ENCODE measurements at places on chromosomes 3 and 15.
A peak's percentile ranks its signal among the peaks of the same experiment; 100 is the strongest.

DNA sequence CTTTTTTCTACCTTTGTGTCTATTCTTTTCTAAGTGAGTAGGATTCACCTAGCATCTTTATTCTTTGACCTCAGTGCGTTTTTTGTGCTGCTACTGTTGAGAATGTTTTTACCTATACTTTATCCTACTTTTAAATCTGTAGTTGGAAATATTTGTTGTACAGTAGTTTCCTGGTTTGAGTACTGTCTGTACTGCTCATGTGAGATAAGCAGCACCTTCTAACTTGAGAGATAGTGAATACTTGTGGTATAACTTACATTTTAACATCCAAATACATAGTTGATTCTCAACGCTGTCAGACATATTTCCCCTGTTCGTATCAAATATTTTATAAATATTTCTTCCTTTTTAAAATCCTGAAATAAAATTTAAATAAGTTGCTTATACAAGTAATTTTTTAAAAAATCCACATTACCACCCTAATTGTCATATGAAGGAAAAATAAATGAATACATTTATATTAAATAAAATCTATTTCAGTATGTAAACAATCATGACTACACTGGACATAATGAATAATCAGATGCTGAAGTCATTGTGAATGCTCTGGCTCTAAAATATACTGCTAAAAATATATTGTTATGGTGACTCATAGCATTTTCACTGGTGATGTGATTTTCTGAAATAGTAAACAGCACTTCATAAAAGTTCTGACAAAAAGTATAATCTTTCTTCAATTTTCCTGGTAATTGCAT is 17.4 kb downstream of the ATP11B start:
- DNase-seq: no peak

- no peak for DNase-seq
Observed at GRCh38 chr3:129692743-129693142, 86.3 kb upstream of the PLXND1 start.

DNA sequence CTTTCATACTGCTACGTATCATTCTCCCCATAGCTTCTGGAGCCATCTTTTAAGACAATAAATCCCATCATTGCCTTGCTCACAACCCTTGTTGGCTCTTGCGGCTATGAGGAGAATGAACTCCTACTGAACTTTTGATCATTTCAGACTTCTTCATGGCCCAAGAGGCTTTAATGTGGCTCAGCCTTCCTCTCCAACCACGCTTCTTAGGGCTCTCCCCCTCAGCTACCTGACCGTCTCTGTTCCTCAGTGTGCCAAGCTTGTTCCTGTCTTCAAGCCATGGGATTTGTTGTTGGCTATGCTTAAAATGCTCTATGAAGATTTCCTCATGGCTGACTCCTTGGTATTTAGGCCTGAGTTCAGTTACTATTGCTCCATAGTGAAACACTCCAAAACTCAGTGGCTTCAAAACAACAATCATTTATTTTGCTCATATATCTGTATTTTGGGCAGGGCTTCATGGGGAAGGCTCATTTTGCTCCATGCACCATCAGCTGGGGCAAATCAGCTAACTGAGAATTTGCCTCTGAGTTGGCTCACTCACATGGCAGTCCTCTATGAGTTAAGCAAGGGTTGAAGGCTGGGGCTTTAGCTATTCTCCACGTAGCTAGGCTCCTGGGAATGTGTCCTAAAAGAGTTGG is 47.5 kb downstream of the FOXL2 start:
- DNase-seq: no peak

GRCh38 chr3:169509359-169509758 is 154.2 kb downstream of the MECOM start:
- no peak for DNase-seq

- no peak for DNase-seq
Observed at GRCh38 chr3:22373182-22373581, 622.2 kb upstream of the ZNF385D start.

- DNase-seq: peak; percentile 5
Observed at GRCh38 chr15:51162865-51163762, 68.4 kb upstream of the TNFAIP8L3 start.

DNA sequence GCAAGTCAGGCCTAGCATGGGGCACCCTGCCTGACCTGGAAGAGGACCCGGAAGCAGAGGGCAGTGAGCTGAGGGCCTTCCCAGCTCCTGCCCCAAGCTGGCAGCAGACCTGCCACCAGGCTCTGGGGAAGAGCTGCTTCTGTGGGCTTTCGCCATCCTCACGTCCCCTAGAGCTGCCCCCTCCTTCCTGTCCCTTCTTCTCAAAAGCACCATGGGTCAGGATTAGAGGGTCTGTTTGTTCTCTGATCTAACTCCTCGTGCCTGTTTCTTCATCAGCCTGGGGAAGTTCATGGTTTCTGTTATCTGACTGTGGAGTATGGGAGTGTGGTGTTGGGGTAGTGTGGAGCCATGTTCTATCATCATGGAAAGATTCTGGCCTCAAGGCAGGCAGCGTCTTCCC is 58.4 kb upstream of the POLG start:
- no peak for DNase-seq

GRCh38 chr3:2268779-2269178 is 170.1 kb downstream of the CNTN4 start:
- no peak for DNase-seq

GRCh38 chr3:14223595-14223994 is 45.0 kb downstream of the LSM3 start:
- DNase-seq: no peak

DNA sequence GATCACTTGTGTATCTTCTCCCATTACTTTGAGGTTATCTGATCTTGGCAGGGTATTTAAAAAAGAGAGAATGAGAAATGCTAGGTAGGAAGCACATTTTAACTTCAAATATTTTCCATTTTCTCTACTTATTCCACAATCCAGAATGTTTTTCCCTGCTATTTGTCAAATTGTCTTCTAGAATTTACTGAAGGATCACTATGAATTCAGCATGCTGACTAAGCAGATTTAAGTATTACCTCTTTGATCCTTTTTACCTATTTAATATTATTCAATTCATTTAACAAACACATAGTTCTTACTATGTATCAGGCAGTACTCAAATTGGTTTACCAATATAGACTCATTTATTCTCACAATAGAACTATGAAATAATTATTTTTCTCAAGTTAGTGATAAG is 463.4 kb upstream of the ARL6 start:
- no peak for DNase-seq

DNA sequence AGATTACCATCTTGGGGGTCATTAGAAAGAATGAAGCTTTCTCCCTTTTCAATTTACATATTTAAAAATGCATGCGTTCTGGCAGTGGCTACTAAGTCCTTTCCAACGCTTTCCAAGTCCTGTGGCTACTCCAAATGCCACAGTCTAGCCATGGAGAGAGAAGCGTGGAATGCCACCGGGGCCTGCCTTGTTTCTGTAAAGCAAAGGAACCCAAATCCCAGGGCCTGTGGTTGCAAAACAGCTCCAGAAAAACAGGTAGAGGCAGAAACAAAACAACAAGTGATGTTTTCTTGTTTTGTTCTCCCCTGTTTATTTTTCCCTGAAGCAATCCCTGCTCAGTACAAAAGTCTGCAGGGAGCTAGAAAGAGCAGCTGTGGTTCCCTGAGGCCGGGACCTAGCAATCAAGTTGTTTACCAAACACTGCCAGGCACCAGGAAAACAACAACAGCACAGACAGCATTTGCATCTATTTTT is 85.5 kb downstream of the FOXP1 start:
- DNase-seq: no peak

DNA sequence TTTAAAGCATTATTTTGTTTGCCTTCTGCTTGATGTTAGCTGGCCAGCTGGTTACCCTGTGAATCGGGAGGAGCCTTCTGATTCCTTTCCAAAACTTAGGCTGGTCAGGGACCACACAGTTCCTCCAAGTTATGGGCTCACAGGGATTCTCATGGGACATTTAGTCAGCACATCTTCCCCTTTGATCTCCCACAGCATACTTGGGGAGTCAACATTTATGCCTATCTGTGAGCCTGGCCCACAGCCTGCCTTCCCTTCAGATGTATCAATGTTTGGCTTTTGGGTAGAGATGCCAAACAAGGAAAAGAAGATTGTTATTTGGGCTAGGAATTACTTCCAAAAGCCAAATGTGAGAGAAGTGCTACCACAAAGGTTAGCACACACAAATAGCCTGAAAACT is 32.6 kb upstream of the DCP1A start:
- no peak for DNase-seq

DNA sequence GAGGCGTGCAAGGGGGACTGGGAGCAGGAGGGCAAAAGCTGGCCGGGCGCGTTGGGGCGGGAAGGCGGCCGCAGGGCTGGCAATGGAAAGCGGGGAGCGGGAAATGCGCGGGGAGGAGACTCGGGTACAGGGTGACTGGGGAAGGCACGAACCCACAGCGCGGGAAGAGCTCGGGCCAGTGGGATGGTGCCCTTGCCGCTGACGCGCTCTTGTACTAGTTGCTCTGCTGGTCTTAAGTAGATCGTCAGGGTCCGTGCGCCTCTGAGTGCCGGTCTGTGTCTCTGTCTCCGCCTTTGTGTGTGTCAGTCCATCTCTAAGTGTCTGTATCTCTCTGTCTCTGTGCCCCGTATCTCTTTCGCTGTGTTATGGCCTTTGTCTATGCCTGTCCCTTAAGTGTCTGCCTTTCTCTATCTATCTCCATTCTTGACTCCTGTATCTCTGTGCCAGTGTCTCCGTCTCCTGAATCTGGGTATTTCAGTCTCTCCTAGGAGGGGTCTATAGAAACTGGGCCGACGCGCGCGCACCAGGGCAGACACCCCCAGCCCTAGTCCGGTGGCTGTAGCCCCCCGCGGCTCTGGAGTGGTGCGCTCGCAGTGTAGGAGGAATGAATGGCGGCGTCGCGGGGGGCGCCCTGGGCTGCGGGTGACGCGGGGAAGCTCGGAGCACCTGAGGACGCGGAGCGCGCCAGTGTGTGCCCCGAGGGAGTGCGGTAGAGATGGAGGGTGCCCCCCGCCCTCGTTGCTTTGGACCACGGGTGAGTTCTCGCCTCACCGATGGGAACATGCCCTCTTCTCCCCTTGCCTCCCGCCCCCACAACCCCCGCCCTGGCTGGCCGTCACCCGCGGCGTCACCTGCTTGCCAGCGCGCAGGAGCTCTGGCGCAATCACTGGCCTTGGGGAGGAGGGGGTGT is 756 bp upstream of the CAMK2N2 start:
- DNase-seq: no peak

- DNase-seq: no peak
Observed at GRCh38 chr3:14396031-14396692, 6.2 kb upstream of the SLC6A6 start.

DNA sequence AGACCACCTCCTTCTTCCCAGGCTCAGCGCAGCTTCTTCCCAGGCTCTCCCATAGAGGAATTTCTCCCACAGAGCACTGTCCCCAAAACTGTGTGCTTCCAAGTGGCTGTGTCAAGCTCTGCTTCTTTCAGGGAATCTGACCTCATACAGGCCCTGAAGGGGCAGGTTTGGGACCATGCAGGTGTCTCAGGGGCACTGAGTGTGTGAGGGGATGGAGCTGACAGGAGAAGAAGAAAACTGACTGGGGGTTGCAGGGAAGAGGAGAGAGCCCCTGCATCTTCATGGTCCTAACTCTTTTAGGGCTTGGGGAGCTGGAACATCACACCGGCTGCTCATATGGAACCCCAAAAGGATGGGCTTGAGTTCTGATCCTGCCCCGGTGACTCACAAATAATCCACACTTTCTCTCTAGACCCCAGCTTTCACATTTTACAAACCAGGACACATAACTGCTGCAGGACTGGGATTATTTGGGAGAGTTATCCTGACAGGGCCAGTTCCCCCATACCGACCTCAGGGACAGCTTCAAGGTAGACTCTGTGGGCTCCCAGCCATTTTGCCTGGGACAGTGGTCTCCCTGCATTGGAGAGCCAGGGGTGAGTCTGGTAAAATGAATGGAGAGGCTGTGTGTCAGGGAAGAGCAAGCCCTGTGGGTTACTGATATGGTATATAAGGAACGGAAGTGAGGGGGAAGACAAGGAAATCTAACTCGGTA is 316.1 kb downstream of the TLE3 start:
- DNase-seq: no peak

DNA sequence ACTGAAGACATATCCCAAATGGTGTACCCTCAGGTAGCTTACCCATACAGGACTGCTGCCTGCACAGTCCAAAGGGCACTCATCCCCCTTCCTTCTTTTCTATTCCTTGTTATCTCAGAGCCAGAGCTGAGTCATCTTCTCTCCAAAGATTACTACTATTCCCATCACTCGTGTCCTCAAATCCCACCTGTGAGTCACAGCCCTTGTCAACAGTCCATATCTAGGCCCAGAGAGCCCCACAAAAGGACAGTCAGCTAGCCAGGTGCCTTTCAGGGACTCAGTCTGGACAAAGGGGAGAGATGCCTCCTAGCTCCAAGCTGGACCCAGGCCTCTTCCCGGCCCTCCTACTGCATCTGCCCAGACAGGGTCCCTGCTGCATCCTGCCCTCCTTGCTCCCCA is 11.0 kb downstream of the PARP16 start:
- DNase-seq: no peak

GRCh38 chr3:25453619-25454004 is 25.5 kb downstream of the RARB start:
- DNase-seq: no peak

All from stimulated activated CD4-positive, alpha-beta T cell treated with anti-CD3 and anti-CD28 coated beads, TNF-alpha, amount 100 ng/mL, for 1 hour (primary cell).